Ascending aorta (tissue), 2 donors: ENCODE measurements at places on chromosomes 16 and 17.

- no peaks in the 10 kb centered on the region for H3K27me3 ChIP-seq
- no peak overlapping the region for H3K27ac ChIP-seq
- H3K4me1 ChIP-seq, result no peaks in the 10 kb centered on the region
- no peak overlapping the region for H3K4me3 ChIP-seq
- no peak for DNase-seq
These were observed 210.6 kb upstream of the KCNJ16 start for GRCh38 chr17:69864462-69864861.

DNA sequence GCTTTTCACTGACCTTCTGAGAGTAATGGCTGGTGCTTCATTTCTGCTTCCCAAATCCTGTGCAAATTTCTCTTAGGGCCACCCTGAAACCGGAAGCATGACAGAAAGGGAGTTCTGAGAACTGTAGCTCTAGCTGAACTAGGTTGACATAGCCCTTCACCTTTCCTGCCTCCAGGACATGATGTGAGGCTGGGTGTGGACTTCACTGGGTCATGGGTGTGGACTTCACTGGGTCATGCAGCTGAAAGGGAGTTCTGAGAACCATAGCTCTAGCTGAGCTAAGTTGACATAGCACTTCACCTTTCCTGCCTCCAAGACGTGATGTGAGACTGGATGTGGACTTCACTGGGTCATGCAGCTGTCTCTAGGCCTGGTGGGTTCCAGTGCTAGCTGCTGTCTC, 54.3 kb upstream of the NLRP1 start:
- DNase-seq, result peak; percentile 31
- no peak overlapping the region for H3K27ac ChIP-seq
- H3K27me3 ChIP-seq, result no peaks in the 10 kb centered on the region
- no peaks in the 10 kb centered on the region for H3K4me1 ChIP-seq

DNA sequence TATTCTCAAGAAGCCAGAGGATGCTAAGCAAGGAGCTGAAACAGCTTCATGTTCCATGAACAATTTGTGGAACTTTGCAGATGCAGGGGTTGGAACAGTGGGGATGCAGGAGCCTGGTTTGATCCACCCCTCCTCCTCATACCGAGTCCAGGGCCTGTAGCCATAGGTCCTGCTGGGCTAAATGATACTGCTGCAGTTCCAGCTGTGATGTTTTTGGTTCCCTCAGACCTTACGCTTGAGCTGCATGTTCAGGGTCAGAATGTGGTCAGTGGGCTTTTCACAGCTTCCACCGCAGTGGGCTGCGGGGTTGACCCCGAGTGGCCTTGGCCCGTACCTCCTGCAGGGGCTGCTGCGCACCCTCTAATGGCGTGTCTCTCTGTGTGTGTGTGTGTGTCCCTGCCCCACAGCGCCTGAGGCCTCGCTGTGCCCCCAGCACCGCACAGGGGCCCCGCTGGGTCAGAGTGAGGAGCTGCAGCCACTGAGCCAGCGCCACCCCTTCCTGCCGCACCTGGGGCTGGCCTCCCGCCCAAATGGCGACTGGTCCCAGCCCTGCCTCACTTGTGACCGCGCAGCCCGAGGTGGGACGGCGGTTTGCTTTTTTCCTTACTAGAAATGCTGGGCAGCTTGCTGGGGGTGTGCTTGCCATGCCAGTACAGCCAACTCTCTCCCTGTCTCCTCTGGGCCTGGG, 48.2 kb downstream of the EPN2 start:
- no peak overlapping the region for H3K4me3 ChIP-seq
- H3K4me1 ChIP-seq, result peaks cover 3% of the 10 kb centered on the region
- no peaks in the 10 kb centered on the region for H3K27me3 ChIP-seq
- H3K27ac ChIP-seq, result peak overlapping the region; percentile 37

- no peak for DNase-seq
- H3K27me3 ChIP-seq, result no peaks in the 10 kb centered on the region
- no peaks in the 10 kb centered on the region for H3K4me1 ChIP-seq
- no peaks in the 10 kb centered on the region for H3K36me3 ChIP-seq
- H3K27ac ChIP-seq, result no peak overlapping the region
- H3K4me3 ChIP-seq, result no peak overlapping the region
These were observed 3.1 kb downstream of the TEX2 start for GRCh38 chr17:64259922-64260321.

DNA sequence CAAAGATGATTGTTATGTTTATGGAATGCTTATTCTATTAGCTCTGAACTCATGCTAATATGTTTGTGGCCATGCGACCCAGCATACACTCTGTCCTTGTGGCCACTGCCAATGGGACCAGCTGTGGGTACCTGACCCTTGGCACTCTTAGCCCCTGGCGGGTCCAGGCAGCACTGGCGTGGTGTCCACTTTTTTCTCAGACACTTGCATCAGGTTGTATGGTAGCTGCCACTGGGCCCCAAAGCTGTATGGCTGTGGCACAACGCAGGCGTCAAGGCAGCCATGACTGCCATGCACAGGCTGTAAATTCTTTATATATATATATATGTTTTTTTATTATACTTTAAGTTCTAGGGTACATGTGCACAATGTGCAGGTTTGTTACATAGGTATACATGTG, 12.2 kb upstream of the WNT9B start:
- H3K4me1 ChIP-seq, result no peaks in the 10 kb centered on the region
- DNase-seq, result no peak
- H3K4me3 ChIP-seq, result no peak overlapping the region
- H3K27ac ChIP-seq, result no peak overlapping the region
- H3K36me3 ChIP-seq, result no peaks in the 10 kb centered on the region
- no peaks in the 10 kb centered on the region for H3K27me3 ChIP-seq

DNA sequence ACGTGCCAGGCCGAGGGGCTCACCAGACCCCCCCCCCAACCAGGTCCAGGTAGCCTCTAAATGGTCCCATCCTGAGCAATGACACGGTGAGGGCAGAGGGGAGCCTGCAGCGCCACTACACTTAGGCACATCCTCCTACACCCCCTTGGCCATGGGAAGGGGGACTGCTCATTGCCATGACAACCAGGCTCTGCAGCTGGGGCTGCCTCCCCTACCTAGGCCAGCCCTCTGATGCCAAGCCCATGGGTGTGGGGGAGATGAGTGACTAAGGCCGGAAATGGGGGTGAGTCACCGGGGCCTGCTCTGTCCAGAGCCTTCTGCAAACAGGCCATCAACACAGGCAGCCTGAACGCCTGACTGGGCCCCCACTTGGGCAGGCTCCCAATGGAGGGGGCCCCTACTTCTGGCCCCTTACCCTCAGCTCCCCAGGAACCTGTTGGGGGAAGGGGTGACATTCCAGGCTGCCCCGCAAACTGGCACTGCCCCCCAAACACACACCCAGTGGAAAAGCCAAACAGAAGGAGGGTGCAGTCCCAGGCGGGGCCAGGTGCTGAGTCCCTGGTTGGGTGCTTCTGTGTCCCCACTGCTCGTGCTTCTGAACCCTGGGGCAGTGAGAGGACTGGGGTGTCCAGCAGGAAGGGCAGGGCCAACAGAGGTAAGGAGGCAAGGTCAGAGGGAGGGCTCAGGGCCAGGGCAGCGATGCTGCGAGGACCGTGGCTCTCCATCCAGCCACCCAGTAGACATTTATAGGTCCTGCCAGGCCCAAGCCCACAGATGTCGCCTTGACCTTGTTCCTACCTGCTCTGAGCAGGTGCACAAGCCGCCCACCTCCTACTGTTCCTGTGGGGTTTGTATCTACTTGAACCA, 8.2 kb downstream of the PLCD3 start:
- no peak overlapping the region for H3K4me3 ChIP-seq
- no peaks in the 10 kb centered on the region for H3K27me3 ChIP-seq
- peak overlapping the region; percentile 87 for H3K27ac ChIP-seq

DNA sequence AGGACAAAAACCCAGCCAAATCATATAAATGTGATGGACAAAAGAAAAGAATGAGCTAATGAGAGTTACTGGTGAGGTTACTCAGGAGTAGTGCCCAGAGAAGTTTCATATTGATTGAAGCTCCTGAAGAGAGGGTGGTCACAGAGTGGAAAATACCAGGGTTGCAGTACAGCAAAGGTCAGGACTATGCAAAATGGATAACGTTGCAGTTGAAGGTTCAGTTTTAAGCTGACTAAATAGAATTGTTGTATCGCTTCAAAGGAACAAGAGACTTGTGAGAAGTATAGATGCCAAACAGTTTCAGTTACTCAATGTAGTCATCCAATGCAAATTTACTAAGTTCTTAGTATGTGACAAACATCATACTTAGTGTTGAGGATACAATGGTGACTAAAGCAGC, 47.1 kb downstream of the ABCA8 start:
- H3K36me3 ChIP-seq, result no peaks in the 10 kb centered on the region
- H3K4me3 ChIP-seq, result no peak overlapping the region
- no peaks in the 10 kb centered on the region for H3K27me3 ChIP-seq
- peak overlapping the region; percentile 70 for H3K27ac ChIP-seq
- no peak for DNase-seq

DNA sequence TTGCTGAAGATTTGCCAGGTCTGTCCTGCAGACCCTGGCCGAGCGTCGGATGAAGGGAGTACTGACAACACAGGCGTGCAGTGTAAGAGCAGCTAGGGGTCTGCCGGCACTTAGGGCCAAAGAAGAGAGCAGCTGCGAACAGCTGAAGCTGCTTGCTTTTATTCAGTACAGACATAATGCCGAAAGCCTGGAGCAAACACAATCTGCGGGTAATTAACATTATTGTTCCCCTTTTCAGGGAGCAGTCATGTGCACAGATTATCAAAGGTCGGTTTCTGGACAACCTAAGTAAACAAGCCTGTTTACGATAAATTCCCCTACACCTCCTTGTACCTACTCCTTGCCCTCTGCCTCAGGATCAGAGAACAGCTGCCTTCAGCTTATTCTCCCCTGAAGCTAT, 12.0 kb upstream of the KRT23 start:
- H3K27me3 ChIP-seq, result no peaks in the 10 kb centered on the region
- H3K36me3 ChIP-seq, result no peaks in the 10 kb centered on the region
- H3K27ac ChIP-seq, result no peak overlapping the region
- H3K4me3 ChIP-seq, result no peak overlapping the region

DNA sequence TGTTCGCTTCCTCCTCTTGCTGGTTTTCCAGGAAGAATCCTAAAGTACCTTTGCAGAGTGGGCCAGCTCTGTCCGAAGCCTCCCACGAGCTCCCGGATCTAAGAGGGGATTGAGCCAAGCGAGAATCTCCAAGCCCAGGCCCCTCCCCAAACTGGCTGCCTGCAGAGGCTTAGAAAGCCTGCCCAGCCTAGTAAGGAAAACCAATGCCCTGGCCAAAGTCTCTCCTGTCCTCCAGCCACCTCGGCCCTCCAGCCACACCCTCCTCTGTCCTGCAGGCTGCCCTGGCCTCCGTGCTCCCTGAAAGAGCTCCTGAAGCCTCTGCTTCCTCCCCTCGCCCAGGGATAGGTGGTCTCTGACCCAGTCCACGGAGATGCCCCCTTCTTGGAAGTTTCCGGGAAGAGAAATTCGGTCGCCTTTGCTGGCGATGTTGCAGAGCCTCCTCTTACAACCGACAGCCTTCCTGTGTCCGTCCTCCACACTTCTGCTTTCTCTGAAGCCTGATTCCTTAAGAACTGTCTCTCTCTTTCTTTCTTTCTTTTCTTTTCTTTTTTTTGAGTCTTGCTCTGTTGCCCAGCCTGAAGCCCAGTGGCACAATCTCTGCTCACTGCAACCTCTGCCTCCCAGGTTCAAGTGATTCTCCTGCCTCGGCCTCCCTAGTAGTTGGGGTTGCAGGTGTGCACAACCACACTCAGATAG, 54.9 kb upstream of the TOB1 start:
- H3K27me3 ChIP-seq, result no peaks in the 10 kb centered on the region
- no peak overlapping the region for H3K27ac ChIP-seq
- H3K4me3 ChIP-seq, result no peak overlapping the region
- no peak for DNase-seq
- peaks cover 16% of the 10 kb centered on the region for H3K4me1 ChIP-seq

DNA sequence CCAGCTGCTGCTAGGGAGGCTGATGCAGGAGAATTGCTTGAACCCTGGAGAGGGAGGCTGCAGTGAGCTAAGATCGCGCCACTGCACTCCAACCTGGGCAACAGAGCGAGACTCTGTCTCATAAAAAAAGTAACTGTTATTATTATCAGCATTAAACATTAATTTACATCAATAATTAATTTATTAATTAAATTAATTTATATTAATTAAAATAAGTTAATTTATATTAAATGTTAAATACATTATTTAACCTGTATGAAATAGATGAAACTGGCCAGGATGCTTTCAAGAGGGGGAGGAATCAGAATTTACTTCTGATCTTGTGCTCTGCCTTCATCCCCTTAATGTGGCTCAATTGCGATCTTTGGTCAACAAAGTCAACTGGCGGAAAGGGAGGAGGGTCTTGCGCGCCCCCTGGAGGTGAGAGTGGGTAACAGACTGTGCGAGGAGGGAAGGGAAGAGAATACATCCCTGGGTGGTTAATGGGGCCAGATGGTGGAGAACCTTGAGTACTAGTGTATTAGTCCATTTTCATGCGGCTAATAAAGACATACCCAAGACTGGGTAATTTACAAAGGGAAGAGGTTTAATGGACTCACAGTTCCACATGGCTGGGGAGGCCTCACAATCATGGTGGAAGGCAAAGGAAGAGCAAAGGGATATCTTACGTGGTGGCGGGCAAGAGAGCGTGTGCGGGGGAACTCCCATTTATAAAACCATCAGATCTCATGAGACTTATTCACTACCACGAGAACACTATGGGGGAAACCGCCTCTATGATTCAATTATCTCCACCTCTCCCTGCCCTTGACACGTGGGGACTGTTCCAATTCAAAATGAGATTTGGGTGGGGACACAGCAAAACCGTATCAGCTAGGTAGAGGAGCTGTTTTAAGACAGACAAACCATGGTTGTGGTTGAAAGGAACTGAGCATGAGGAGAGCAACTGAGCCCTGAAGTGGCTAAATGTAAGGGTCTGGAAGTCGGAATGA, 15.7 kb upstream of the CPPED1 start:
- H3K27me3 ChIP-seq, result no peaks in the 10 kb centered on the region
- no peaks in the 10 kb centered on the region for H3K36me3 ChIP-seq
- no peak overlapping the region for H3K4me3 ChIP-seq
- H3K4me1 ChIP-seq, result no peaks in the 10 kb centered on the region
- H3K27ac ChIP-seq, result no peak overlapping the region
- DNase-seq, result no peak

DNA sequence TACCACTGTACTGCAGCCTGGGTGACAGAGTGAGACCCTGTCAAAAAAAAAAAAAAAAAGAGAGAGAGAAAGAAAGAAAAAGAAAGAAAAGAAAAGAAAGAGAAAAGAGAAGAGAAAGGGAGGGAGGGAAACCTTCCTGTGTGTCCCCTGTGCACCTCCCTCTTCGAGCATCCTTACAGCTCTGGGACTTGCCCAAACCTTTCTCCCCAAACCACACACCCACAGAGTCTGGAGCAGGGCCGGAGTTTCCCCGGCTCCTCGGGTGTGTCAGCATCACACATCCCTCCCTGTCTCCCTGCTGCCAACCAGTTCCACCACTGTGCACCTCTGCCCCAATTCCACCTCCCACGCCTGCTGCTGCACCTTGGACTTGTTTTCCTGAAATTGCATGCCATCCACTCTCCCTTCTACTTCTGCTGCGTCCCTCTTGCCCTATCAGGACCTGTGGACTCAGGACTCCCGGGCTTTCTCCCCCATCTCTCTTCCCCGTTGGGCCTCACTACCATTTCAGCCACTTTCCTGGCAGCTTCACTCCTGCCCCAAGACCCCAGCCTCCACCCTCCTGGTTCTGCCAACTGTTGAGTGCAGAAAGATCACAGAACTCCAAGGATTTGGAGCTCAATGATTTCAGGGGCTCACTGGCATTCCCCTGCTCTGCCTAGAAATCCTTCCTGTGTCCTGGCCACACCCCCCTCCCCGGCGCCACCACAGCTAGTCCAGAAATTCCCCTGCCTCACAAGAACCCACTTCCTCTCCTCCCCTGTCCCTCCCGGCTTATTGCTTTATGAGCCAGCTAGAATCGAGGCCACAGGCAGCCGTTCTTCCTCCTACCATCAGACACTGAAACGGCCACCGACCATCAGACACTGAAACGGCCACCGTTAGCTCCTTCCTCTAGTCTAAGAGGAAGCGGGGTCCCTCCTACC, 3.7 kb upstream of the CDK3 start:
- no peak overlapping the region for H3K27ac ChIP-seq
- H3K4me1 ChIP-seq, result no peaks in the 10 kb centered on the region
- H3K4me3 ChIP-seq, result no peak overlapping the region
- no peak for DNase-seq
- H3K27me3 ChIP-seq, result no peaks in the 10 kb centered on the region
